ENCODE measurements at places on chromosomes 5 and 9.

GRCh38 chr9:16058131-16058549 lies 505.3 kb downstream of the CCDC171 start:
- DNase-seq: no peak

DNA sequence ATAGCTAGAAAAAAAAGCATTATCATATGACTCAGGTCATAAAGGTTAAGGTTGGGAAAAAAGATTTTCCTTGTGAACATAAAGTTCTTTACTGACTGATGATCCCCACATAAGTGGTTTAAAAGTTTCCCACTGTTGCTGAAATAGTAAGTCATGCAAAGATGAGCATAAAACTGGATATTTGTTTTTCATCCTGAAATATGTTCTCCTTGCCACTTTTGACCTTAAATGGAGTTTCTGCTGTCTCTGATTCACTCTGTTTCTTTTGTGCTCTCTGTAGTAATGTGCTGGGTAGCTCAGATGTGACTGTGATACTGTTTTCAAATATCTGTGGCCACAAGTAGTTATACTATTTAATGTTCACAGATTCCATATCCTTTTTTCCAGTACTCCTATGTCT lies 162.5 kb upstream of the GAS1 start:
- no peak for DNase-seq

DNA sequence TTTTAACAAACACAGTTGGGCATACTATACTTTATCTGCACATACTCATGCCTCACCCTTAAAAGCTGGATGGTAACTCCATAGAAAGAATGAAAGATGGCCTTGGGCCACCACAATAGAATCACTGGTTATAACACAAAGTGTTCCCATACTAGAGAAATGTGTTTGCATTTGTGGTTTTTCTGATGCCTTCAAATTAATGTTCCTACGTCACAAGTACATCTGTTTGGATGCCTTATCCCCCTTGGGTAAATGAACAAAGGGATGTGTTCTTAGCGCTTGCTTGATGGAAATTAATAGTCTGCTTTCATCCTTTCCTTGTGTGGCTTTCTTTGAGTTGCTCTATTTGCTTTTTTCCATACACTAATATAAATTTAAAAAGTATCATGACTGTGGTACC lies 291.1 kb upstream of the PDE4D start:
- DNase-seq: no peak

DNA sequence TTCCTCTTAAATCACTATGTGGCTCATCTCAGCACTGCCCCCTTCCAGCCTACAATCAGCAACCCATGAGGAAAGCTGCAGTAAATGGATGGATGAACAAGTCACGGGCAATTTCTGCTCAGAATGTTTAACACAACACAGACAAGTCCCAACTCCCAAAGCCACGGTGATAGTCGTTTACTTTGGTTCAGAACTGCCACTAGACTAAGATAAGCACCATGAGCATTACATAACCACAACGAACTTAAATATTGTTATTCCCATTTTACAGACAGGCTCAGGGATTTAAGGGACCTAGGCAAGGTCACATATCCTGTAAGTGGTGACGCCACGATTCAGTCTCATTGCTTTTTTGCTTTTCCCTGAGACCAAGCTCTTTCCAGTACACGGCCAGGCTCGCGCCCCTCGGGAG lies 2.0 kb upstream of the SMIM27 start:
- no peak for DNase-seq

DNA sequence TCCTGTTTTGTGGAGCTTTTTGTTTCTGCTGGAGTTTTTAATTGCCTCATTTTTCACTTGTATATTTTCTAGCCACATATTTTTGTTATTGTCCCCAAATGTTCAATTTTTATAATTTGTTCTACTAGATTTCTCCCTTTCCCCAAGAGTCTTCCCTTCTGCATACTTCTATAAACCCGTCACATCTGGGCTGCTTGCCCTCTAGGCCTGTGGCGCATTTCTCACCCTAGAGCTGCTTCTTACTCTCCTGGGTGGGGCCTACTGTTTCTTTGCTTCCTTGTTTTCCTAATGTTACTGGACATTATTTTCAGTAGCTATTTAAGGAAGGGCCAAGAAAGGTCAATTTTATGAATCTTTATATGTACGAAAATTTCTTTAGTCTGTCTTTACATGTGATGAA lies 51.5 kb downstream of the NXNL2 start:
- DNase-seq: no peak

DNA sequence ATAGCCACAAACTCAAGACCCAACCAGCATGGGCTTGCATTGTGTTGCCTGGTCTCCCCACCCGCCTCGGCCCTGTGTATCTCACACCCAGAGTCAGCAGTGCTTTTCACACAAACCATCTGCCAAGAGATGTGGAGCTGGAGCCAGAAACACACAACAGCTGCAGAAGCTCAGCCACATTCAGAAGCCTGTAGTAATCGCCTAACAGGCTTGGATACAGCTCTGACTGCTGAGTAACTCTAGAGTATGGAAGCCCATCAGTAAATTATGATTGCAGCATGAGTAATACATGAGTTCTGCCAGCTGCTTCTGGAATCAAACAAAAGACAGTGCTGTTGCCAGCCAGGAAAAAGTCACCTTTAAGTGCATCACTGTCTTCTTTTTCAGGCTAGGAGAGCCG lies 16.0 kb downstream of the TEK start:
- no peak for DNase-seq

DNA sequence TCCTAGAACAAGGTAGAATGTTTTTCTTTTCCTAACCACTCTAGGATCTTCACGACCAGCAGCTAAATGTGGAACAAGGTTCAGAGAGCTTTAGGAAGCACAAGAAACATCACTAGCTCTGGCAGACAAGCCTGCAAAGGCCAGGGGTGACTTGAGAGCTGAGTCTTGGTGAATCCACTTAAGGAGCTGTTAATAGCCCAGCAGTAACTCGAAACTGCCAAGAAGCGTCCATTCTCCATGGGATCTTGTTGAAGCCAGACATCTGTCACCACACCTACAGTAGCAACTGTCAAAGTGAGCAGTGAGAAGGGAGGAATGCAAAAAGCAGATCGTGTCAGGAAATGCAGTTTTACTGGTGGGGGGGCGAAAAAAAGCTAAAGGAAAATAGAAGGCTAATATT lies 87.2 kb downstream of the ATPSCKMT start:
- DNase-seq: no peak
